IPS DF 6.9 (cell line): ENCODE measurements at places on chromosomes 7 and 10.
A peak's percentile ranks its signal among the peaks of the same experiment; 100 is the strongest.

GRCh38 chr10:1610986-1611770 lies 126.1 kb downstream of the ADARB2 start:
- no peak for DNase-seq

GRCh38 chr7:141679014-141679413 lies 23.0 kb downstream of the DENND11 start:
- DNase-seq: no peak

GRCh38 chr10:43108951-43109350 lies 29.3 kb upstream of the CSGALNACT2 start:
- DNase-seq: no peak

GRCh38 chr10:96910488-96911395 lies 78.6 kb downstream of the LCOR start:
- peak; percentile 27 for DNase-seq

- no peak for DNase-seq
Measured at GRCh38 chr10:97731346-97732051, 5.4 kb upstream of the ZFYVE27 start.

DNA sequence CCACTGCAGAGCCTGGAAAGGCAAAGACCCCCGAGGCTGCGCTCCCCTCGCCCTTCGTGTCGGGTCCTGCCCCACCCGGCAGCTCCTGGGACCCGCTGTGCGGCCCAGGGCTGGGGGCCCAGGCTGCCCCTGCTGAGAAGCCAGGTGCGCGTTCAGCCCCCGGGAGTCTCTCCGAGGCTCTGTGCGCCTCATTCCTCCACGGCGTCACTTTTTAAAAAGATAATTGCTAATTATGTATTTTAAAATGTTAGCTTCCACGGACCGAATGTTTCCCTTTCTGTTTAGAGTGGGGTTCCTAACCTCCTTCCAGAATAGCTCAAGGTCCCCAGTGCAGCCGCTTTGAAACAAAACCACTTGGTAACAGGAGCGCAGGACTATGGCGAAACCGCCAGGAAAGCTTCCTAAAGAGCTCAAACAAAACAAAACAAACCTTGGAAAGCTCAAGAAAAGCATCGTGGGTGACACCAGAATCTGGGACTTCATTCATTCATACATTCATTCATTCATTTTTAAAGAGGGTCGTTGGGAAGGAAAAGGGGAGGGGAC lies 45.6 kb downstream of the PDIA4 start:
- DNase-seq: no peak

DNA sequence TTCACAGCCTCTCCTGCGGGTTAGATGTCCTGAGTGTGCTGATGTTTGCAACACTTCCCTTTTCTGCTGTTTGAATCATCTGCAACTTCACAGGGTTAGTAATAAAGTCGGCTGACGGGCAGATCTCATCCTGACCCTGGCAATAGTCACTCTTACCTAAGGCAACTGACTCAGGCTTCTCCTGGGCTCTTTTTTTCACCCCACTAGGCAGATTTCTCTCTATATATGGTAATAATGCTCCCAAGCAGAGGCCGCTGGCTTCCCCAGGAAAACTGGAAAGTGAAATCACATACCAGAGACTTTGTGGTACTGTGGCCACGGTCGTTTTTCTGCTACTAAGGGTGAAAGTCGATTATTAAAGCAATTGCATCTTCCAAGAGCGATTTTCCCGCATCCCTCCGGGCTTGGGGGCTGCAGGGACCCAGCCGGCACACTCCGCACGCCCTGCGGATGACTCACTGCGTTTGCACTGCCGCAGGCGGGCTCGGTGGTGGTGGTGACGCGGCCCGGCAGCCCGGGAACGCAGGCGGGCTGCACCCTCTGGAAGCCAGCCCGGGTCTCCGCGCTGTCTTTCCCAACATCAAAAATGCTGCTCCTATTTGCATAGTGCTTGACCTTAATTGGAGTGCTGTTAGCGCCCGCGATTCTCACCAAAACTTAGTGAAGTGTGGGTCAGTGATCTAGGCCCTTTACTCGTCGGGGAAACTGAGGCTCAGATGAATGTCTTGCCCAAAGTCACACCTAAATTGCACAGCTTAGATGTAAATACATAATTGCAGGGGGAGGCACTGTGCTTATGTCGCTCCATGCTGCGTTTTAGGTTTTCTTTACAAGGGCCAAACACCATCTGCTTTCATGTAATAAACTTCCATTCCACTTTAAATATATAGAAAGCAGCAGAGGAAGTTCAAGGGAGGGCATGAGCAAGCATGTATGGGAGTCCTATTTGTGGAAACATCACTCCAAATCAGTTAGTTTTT lies 47.6 kb upstream of the ITGB1 start:
- peak; percentile 37 for DNase-seq

DNA sequence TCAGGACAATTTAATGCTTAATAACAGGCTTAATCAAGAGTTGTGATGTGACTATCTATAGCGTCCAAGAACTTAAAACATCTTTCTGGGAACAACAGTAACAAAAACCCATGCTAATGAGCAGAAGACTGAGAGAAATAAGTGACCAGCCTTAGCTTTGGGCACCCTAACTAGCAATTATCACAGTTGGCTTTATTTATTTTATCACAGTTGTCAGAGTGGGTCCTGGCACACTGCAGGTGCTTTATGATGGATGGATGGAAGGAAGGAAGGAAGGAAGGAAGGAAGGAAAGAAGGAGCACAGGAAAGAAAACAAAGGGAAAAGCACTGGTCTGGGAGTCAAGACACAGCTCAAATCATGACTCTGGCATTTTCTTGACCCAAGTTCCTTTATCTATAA lies 181.1 kb downstream of the SKAP2 start:
- no peak for DNase-seq

DNA sequence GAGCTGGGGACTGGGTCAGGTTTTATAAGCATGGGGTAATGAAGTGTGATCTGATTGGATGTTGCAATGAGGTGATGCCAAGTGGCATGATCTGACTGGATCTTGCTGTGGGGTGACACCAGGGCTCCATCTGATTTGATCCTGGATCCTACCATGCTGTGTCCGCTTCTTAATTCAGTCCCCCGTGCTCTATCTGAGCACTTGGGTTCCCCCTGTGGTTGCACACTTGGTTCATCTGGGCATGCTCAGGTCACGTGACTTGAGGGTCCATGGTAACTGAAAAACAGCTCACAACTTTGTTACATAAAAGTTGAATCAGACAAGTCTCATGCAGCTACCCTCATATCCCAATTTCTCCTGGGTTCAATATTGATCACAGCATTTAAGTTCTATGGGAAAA lies 448.6 kb upstream of the NRP1 start:
- no peak for DNase-seq

GRCh38 chr7:29815181-29816105 lies 9.1 kb downstream of the WIPF3 start:
- DNase-seq: no peak

DNA sequence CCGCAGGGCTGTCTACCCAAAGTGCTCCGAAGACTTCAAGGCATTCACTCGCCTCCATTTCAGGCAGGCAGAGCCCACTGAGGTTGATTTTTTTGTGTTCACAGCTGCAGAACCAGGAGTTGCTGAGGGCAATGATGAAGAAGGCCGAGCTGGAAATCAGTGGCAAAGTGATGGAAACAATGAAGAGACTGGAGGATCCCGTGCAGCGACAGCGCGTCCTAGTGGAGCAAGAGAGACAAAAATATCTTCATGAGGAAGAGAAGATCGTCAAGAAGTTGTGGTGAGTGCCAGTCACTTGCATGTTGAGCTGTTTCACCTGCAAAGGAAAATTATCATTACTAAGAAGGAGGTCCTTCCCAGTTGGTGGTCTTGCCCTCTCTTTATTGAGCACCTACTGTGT lies 210.5 kb downstream of the ARHGAP21 start:
- no peak for DNase-seq

DNA sequence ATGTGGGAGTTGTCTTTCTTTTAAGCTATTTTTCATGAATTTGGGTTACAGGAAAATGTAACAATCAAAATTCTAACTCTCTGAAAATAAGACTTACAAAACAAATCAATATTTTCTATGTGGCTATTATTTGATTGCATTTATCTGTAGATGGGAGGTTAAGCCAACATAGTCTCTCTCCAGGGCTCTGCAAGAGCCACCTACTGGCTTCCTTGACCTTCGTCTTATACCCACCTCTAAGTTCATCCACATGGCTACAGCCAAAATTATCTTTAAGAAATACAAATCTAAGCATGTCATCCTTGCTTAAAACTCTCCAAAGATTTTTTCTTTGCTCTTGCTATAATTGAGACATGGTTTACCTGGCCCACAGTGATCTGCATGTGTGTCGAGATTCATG lies 14.2 kb downstream of the GRM3 start:
- no peak for DNase-seq

- DNase-seq: no peak
Measured at GRCh38 chr7:111005445-111005844, 85.5 kb upstream of the LRRN3 start.

- no peak for DNase-seq
Measured at GRCh38 chr10:78035025-78035424, 1.4 kb downstream of the RPS24 start.

GRCh38 chr10:78657163-78657861 lies 411.5 kb upstream of the ZMIZ1 start:
- peak; percentile 67 for DNase-seq

DNA sequence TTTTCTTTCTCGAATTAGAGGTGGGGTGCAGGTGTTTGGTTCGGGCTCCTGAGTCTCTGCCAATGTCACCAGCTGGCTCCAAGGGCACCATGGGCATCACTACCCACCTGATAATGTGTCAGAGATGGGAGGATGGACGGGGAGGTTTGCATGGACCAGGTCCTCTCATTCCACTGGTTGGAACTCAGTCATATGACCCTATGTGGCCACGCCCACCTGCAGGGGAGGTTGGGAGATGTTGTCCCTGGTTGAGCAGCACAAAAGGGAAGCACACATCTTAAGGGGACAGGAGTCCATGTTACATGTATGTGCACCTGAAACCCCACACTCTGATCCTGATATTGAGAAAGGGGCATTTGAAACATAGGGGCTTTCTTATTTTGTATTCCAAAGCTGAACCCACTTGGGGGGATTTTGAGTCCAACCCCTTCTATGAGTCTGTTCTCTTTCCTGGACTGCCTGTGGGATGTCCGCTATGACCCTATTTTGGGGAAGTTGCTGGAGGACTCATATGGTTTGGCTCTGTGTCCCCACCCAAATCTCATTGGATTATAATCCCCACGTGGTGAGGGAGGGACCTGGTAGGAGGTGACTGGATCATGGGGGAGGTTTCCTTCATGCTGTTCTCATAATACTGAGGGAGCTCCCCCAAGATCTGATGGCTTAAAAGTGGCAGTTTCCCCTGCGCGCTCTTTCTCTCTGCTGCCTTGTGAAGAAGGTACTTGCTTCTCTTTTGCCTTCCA lies 66.9 kb upstream of the BAIAP2L1 start:
- DNase-seq: no peak

DNA sequence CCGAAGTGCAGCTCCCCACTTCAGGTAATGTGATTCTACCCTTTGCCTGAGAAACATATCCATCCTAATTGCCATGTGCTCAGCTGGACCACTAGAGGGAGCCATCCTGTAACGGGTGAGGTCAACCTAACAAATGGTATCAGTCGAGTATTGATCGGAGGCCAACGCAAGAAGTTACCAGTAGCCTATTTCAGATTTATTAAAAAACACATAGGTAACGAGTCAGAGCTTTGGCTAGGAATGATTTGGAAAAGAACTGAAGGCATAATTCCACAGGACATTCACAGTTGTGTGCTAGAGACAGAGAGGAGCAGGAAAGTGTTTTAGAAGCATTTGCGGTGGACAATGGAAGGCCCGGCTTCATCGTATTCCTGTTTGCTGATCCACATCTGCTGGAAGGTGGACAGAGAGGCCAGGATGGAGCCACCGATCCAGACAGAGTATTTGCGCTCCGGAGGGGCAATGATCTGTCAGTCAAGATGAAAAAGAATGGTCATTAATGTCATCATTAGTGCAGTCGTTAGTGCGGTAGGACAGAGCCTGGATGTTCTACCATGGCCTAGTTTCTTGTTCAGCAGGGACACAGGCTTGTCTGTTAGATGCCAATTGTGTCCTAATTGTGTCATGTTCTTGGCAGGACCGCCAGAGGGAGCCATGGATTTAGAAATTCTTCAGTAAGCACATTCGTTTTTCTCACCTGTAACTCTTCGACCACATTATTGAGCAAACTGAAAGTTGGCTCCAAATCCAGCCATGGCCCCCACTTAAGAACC lies 17.5 kb downstream of the ACTA2 start:
- peak; percentile 73 for DNase-seq

- DNase-seq: no peak
Measured at GRCh38 chr7:1677206-1678080, 7.4 kb downstream of the ELFN1 start.

DNA sequence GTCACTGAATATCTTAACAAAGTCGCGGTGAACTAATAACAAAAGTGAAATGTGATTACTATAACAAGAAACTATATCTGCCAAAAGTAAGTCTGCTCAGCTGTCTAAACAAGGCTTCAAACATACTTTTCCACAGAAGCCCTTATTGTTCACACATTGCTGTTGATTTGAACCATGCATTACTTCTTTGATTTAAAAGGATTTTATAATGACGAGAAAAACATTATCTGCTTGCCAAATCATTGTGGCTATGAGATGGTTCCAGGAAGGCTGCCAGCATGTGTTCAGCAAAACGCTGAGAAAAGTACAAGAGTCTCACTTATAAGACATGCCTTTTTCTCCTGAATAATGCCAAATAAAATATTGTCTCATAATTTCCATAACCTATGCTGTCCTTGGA lies 24.4 kb downstream of the RNF133 start:
- DNase-seq: no peak

- no peak for DNase-seq
Measured at GRCh38 chr10:452512-453426, 236.7 kb downstream of the DIP2C start.

DNA sequence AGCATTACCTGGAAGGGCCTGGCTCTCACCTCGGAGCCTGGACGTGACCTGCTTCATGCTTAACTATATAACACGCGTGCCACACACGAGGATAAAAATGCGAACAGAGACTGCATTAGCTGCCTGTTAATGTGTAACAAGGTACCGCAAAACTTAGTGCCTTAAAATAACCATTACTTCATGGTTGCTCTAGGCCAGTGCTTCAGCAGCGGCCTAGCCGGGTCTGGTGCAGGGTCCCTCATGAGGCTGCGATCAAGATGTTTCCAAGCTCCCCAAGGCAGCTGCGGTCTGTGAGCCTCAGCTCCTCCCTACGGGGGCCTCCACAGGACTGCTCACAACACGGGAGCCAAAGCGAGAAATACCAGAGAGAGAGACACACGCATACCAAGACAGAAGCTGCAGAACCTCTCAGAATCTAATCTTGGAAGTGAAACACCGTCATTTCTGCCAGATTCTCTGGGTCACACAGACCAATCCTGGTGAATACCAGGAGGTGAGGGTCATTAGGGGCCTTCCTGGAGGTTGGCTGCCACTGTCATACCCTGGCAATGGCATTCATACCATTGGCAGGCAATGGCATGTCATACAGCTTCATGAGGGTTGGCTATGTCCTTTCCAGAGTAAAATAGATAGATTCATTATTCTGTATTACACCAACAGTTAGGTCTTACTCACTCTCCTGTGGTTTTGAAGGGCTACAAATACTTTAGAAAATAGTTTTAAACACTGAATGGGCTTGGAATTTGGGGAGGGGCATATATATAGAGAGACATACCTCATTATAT lies 94.5 kb downstream of the HIPK2 start:
- no peak for DNase-seq
